ENCODE measurements at places on chromosomes 1 and 21. TPM values are rescaled to one million over a fixed set of nuclear protein-coding genes. Genes with fewer than 3 reads are reported as not detected.

DNA sequence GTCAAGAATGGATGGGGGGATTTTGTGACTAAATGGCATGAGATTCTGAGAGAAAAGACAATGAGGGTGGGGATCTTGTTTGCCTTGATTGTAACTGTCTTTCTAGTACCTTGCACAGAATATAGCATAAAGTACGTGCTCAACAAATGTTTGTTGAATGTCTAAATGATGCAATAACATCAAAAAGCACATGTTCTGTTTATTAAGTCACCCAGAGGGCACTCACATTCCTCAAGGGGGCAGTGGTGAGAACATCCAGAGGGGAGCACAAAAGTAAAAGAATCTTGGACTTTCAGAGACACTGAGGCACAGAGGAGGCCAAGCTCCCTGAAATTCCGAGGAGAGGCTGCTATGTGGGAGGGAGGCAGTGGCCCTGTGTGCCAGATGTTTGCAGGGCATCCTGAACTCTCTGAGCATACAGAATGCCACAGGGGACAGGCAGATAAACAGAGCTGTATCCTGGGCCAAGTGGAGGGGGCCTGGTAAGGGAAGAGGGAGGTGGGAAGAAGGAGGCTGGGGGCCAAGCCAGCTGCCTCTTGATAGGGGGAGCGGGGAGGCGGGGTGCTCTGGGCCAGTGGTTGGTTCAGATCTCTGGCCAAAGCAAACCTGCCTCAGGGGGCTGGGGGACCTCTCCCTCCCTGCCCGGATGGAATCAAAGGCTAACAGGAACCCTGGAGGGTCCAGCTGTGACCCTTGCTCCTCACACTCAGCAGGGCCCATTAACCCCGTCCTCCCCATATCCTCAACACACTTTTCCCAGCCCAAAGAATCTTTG lies 6.5 kb upstream of the ATP1A2 start:
- no peak for DNase-seq

The PUM1 gene
- polyA plus RNA-seq: 59.4 TPM

GRCh38 chr1:232456714-232457113 lies 173.2 kb downstream of the SIPA1L2 start:
- no peak for DNase-seq

The AKNAD1 gene
- 0.25 TPM for polyA plus RNA-seq

DNA sequence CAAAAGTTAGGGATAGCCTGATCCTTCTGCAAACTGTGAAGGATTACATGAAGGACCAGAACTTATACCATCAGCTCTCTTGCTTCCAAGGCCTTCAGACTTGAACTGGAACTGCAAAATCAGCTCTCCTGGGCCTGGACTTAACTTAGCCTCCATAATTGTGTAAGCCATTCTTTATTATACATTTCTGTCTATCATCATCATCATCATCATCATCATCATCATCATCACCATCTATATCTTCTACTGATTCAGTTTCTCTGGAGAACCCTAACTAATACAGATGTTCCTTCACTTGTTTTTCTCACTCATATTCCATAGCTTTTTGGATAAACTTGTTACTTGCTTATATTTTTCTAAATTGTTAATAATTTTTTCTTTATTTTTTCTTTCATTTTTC lies 50.0 kb downstream of the PAPPA2 start:
- no peak for DNase-seq

DNA sequence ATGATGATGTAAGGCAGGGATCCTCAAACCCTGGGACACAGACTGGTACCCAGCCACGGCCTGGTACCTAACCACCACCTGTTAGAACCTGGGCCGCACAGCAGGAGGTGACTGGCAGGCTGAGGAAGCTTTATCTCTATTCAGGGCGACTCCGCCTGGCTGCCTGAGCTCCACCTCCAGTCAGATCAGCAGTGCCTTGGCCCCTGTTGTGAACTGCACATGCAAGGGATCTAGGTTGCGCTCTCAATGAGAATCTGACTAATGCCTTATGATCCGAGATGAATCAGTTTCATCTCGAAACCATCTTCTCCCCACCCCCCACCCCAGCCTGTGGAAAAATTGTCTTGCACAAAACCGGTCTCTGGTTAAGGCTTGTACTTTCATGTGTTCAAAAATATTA lies 4.2 kb downstream of the RNPC3 start:
- no peak for DNase-seq

The EFCAB14 gene
- polyA plus RNA-seq: 30.4 TPM
